Stomach (tissue), 19 donors: ENCODE measurements at places on chromosomes 1 and 21. TPM values are rescaled to one million over a fixed set of nuclear protein-coding genes. Genes with fewer than 3 reads are reported as not detected.

The PSMB4 gene
- polyA plus RNA-seq = 329 TPM

The SH2D2A gene
- 1.4 TPM for polyA plus RNA-seq

The FCAMR gene
- polyA plus RNA-seq = not detected

The SPRR2G gene
- not detected for polyA plus RNA-seq

The FNDC5 gene
- polyA plus RNA-seq = 9.9 TPM

The OR2T33 gene
- polyA plus RNA-seq = not detected

The TNFRSF9 gene
- 0.06 TPM for polyA plus RNA-seq

The RSPH1 gene
- polyA plus RNA-seq = 2.9 TPM

The YOD1 gene
- 3.2 TPM for polyA plus RNA-seq
